ENCODE measurements at places on chromosomes 7 and 10.

- no peak for DNase-seq
Observed at GRCh38 chr10:4373612-4374011, 452.4 kb upstream of the AKR1E2 start.

DNA sequence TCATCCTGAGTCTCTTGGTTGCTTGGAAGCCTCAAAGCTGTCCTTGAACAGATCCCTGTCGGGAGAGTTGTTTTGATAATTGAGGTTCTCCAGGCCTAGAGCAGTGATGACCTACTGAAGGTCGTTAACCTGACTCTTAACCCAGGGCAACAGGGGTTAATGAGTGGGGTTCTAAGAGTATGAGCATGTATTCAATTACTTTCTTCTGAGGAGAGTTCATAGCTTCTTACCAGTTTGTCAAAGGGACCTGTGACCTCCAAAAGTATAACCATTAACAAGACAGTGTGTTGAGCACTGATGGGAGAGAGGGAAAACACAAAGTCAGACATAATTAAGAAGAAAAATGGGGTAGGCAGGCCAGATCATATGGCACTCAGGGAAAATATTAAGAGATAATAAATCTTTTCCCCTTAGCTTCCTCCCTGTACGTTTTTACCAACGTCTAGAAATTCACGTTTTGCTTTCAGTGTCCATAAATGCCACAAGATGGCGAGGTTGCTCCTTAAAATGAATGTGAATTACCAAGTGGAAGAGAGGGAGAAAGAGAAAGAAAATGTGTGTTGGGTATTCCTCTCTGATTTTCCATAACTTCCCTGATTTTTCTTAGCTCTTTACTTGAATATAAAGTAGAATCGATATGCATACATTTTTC is 97.6 kb downstream of the SUGCT start:
- no peak for DNase-seq

GRCh38 chr10:71860243-71861029 is 9.4 kb upstream of the PSAP start:
- no peak for DNase-seq

DNA sequence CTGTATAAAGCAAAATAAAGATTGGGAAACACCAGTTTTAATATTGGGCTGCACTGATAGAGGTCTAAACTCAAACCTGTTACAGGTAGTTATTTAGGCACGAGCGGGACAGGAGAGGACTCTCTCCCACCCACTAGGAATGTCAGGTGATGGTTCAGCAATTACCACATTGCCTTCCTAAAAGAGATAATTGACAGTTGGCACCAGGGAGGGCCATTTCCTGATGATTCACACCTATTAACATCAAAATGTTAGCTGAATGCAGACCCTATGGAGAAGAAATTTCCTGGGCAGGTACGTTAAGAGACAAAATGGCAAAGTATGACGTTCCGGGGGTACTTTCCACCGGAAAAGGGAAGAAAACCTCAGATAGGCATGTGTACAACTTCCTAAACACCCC is 272.6 kb downstream of the SDHAF3 start:
- no peak for DNase-seq

- no peak for DNase-seq
Observed at GRCh38 chr7:77338883-77339629, 77.1 kb downstream of the GSAP start.

- DNase-seq = no peak
Observed at GRCh38 chr10:21919117-21919516, 84.4 kb downstream of the DNAJC1 start.

DNA sequence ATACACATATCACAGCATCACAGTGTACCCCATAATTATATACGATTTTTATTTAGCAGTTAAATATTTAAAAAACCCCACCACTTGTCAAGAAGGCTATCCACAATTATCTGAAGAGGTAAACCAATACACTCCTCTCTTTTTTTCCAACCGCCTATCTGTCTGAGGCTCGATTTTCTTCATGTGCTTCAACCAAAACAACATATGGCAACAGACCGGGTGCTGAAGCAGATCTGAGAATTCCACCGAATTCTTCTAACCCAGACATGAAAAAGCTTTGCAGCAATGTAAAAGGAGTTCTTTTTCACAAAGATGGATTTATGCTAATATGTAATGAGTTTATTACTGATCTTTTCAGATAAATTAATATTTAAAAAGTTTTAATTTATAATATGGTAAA is 132.4 kb upstream of the RHEB start:
- no peak for DNase-seq

- no peak for DNase-seq
Observed at GRCh38 chr10:47425813-47426419, 41.8 kb upstream of the ZNF488 start.

- no peak for DNase-seq
Observed at GRCh38 chr7:158133515-158134271, 453.9 kb downstream of the PTPRN2 start.

Measured in activated naive CD4-positive, alpha-beta T cell (primary cell).